ENCODE measurements at places on chromosomes 6 and 20. TPM values are rescaled to one million over a fixed set of nuclear protein-coding genes. Genes with fewer than 3 reads are reported as not detected.

Gene GMPR
- total RNA-seq: 26.0 TPM

Gene CD83
- 5.3 TPM for total RNA-seq

Gene RBCK1
- 116 TPM for total RNA-seq

Gene OXT
- not detected for total RNA-seq

Gene TSBP1
- total RNA-seq: not detected

Gene NMBR
- total RNA-seq: not detected

Gene MUCL3
- total RNA-seq: not detected

Gene SSTR4
- total RNA-seq: not detected

Gene SERPINB6
- total RNA-seq: 135 TPM

Gene C20orf144
- not detected for total RNA-seq

Gene UNC5CL
- total RNA-seq: 0.14 TPM

Gene SCRT2
- total RNA-seq: not detected

Gene KHDC1L
- not detected for total RNA-seq

Gene METTL24
- not detected for total RNA-seq

Gene PRR18
- not detected for total RNA-seq

Gene OR2H1
- total RNA-seq: not detected

Gene BMP2
- 23.1 TPM for total RNA-seq
